ENCODE measurements at places on chromosomes 2 and 18.

- DNase-seq, result no peak
Measured at GRCh38 chr2:236688563-236689392, 119.2 kb downstream of the ACKR3 start.

DNA sequence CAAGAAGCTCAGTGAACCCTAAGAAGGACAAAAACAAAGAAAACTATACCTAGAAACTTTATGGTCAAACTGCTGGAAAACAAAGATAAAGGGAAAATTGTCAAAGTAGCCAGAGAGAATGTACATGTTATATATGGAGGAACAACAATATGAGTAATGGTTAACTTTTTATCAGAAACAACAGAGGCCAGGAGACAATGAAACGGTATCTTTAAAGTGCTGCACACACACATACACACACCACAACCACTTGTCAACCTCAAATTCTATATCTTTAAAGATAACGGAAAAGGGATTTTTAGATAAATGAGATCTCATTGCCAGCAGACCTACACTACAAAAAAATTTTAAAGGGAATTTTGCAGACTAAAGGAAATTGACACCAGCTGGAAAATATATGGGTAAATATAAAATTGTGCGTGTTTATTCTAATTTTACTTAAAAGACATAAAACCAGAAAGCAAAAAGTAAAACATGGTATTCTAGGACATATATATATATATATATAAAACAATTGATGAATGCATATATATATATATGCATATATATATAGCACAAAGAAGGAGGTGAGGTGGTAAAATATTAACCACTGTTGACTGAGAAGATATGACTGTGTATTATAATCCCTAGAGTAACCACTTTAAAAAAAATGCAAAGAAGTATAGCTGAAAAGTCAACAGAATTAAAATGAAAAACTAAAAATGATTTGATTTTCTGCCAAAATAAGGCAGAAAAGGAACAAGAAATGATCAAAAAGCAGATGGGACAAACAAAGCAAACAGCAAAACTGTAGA lies 172.0 kb downstream of the SRBD1 start:
- DNase-seq, result no peak

- DNase-seq, result no peak
Measured at GRCh38 chr2:223901854-223902253, 43.3 kb downstream of the WDFY1 start.

- peak; percentile 41 for DNase-seq
Measured at GRCh38 chr2:6968319-6969100, 51.3 kb downstream of the RNF144A start.

GRCh38 chr2:21034156-21034971 lies 9.5 kb downstream of the APOB start:
- DNase-seq, result no peak

DNA sequence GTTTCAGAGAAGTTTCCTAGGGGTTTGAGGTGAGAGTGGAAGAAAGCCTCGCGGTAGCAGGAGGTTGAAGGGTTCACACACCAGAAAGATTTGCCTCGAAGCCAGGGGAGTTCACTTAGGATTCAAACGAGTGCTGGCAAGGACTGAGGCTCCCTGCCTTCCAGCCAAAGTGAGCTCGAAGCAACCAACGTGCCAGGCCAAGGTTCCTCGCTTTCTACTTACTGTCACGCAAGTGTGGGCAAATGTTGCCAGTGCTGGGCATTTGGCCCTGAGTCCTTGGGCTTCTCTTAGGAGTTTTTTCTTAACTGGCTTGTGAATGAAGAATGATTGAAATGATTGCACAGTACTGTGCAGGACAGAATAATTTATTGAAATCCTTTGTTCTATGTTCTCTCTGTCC lies 53.6 kb downstream of the TMEM178A start:
- DNase-seq, result no peak

- no peak for DNase-seq
Measured at GRCh38 chr2:240957656-240958365, 40.6 kb upstream of the SNED1 start.

- DNase-seq, result no peak
Measured at GRCh38 chr18:53527365-53527764, 697.1 kb downstream of the MBD2 start.

- no peak for DNase-seq
Measured at GRCh38 chr18:50602466-50602865, 42.6 kb downstream of the MAPK4 start.

DNA sequence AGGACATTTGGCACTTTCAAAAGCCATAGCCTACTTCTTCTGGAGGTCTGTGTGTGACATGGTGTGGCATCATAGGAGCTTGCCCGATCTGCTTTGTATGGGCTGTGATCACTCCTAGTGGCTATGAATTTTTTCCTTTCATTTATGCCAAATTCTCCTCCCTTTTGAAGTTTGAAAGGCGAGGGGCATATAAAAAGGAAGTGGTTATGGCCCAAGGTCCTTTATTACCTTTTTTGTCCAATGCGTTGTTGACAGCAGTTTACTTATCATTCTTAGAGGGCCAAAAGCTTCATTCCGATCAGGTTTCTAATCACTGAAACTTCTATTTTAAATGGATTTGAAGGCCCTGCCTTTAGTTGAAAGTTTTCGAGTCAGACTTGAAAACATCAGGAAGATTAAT lies 224.3 kb upstream of the FOSL2 start:
- no peak for DNase-seq

DNA sequence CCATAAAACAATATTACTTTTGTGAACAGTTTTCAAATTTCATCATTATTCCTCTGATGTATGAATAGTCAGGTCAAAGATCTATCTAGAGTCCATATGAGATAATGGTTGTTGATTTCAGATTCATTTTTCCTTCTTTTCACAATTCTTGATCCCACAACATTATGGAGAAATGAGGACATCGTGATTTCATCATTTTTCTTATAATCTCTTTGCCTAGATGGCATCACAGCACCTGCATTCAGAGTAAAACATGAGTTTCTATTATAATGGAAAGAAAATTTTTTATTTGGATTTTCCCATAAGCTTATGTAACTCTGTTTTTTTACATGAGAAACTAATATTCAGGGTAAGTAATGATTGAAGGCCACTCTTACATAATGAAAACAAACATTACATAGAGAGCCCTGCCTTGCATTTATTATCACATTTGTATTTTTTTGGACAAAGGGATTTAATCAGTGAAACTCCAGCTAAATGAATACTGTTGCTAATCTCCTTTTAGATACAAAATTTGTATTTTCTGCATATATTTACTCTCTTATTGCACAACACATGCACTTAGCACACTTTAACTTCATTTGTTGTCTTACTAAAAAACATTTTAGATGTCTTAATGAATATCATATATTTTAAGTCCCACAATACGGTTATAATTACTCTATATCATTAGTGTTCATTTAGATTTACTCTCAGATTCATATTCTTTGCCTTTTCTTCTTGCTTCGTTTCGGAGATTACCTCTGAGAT lies 188.4 kb upstream of the KYNU start:
- no peak for DNase-seq
